ENCODE measurements at places on chromosomes 7 and 10.

DNA sequence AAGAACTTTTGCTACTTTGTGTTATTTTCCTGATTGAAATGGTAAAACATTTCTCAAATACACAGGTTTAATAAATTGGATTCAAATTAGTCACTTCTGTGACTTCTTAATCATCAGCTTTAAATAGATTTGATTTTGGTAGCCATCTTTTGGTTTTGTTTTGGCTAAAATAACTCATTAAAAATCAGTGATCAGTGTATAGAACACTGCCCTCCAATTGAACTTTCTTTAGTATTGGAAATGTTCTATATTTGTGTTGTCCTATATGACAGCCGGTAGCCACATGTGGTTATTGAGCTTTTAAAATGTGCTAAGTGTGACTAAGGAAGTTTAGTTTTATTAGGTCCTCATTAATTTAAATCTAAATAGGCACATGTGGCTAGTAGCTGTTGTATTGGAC lies 50.4 kb downstream of the GLCCI1 start:
- no peak for DNase-seq

DNA sequence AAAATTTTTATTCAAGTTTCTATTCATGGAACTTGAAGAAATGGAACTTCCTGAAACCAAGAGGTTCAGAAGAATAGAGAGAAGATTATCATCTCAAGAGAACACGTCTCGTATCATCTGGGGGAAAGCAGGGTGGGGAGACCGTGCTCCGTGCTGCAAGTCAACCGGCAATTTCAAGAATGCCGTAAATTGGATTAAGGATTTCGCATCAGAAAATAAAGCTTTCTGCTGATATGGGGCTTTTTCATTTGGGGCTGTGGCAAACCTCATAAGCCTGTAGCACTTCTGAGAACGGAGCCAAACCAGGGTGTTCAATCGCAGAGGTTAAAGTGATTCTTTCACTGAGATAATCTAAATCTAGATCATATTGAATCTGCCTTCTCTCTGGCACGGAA lies 150.1 kb upstream of the NPS start:
- no peak for DNase-seq

GRCh38 chr10:132637477-132638129 lies 100.0 kb downstream of the INPP5A start:
- DNase-seq, result no peak

- DNase-seq, result no peak
Measured at GRCh38 chr10:49107111-49107886, 8.0 kb downstream of the VSTM4 start.

GRCh38 chr7:151405588-151405987 lies 4.2 kb downstream of the WDR86 start:
- no peak for DNase-seq

DNA sequence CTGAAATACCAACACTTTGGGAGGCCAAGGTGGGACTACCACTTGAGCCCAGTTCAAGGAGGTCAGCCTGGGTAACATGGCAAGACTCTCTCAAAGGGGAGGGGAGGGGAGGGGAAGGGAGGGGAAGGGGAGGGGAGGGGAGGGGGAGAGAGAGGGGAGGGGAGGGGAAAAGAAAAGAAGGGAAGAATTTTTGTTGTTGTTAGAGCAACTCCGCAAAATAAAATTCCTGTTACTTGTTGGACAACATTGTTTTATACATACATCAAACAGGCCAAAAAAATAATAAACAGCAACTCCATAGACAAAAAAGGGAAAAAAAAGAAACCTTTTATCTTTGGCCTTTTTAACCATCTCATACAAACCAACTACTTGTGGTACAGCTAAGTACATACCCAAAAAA lies 57.3 kb upstream of the TRIM24 start:
- no peak for DNase-seq

DNA sequence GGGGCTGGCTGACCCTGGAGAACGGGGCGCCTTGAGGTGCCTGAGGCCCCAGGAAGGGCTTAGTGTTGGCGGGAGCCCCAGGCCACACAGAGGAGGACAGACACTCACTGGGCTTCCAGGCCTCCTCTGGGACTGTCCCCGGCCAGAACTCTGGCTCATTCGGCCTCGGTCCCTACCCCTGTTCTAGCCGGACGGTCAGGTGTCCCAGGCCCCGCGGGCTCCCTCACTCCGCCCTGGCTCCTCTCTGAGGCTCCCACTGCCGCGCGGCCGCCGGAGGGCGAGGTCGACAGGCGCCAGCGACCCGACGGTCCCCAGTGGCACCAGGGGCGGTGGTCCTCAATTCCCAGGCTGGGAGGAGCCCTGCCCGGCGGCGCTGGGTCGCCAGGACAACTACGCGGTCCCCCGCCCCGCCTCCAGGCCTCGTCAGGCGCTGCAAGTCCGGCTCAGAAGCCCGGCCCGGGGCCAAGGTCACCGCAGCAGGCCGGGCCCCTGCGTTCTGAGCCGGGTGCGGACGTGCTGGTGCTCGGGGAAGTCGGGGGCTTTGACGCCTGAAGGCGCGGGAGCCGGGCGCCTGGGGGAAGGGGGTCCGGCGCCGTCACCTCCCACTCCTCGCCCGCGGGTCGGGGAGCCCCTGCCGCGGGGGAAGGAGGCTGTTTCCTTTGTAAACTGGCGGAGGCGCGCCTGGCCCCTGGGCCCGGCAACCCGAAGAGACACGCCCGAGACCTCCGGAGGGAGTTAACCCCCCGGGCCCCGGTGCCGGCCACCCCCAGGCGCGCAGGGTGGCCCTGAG lies 1.1 kb upstream of the PWWP2B start:
- DNase-seq, result peak; percentile 20

GRCh38 chr7:147911201-147911601 lies 679.4 kb upstream of the C7orf33 start:
- DNase-seq, result no peak

- DNase-seq, result no peak
Measured at GRCh38 chr7:156836443-156836842, 56.5 kb downstream of the LMBR1 start.

- peak; percentile 30 for DNase-seq
Measured at GRCh38 chr7:43260980-43261878, 148.8 kb downstream of the HECW1 start.

DNA sequence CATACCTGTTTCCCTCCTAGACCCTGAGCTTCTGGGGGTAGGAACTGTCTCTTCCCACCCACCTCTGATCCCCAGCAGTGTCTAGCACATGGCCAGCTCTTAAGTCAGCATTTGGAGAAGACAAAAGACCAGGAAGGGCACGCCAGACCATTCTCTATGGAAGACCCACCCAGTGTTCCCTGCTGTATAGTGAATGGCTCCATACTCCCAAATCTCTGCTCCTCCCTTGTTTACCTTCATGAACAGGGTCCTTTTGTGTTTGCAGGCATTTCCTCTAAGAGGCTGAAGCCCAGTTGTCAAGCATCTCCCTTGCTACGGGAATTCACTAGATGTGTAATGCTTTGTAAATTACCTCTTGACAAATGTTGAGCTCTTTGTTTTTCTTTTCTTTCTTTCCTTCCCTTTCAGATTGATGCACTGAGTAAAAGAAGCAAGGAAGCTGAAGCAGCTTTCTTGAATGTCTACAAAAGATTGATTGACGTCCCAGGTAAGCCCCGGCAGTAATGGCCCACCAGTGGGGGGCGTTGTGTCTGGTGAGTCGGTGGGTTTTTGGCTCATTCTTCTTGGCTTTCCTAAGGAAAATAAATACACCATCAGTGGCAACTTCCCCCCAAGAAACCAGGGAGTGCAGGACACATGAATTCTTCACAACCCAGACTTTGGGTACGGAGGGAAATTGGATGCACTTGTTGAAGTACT lies 216.6 kb upstream of the SH2B2 start:
- no peak for DNase-seq

- DNase-seq, result no peak
Measured at GRCh38 chr10:116748041-116748440, 5.7 kb upstream of the HSPA12A start.

DNA sequence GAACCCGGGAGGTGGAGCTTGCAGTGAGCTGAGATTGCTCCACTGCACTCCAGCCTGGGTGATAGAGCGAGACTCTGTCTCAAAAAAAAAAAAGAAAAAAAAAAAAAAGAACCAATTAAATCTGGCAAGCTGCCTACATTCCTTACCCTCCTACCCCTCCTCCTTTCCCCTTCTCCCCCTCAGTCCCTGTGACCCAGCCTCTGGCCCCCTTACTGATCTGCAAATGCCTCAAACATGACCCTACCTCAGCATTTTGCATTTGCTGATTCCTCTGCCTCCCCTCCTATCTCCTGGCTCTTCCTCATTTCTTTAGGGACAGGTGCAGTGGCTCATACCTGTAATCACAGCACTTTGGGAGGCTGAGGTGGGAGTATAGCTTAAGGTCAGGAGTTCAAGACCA lies 19.3 kb downstream of the CDHR3 start:
- no peak for DNase-seq

DNA sequence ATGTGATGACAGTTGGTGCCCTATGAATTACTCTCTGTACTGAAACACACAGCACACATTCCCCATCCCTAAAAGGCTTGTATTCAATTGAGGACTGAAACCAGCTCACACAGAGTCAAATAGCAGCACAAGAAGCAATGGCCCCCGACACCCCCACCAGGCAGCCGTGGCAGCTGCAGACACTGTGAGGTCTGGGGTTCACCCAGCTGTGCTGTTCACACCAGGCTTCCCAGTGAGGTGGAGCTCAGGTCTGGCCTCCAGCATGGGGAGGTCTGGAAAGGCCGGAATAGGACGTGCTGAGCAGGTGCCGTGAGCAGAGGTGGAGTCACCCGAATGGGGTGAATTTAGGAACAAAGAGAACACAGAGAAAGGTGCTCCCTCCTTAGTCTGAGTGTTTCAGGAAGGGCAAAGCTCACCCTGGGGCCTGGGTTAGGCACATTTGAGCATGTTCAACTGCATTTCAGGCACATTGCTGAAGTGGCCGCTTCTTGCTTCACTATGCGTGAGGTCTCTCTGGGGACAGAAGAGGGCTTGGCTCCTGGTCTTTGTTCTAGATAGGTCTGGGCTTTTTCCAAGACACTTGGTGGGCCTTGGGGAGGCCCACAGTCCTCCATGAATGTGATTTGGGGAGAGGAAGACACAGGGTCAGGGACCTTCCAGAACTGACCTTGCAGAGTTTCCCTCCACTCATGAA lies 41.1 kb downstream of the C10orf120 start:
- no peak for DNase-seq

- DNase-seq, result no peak
Measured at GRCh38 chr10:99406149-99406548, 24.3 kb downstream of the GOT1 start.

DNA sequence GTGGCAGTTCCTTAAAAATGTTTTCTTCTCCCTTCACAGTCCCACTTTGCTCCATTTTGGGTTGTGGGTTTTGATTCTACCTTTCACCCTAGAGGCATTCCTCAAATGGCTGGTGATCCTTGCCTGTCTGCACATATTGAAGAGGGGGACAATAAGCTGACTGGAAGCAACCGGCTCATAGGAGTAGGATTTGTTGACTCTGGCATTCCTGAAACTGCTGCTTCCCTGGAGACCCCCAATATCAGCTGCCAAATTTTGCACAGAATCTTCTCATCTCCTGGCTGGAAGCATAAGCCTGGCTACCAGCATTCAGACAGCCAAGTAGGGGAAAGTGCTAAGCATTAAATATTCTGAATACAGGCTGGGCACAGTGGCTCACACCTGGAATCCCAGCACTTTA lies 53.7 kb downstream of the KIF5B start:
- DNase-seq, result no peak

- DNase-seq, result no peak
Measured at GRCh38 chr10:92203919-92204623, 86.8 kb downstream of the CPEB3 start.

- no peak for DNase-seq
Measured at GRCh38 chr7:84895563-84895962, 291.3 kb downstream of the SEMA3D start.

DNA sequence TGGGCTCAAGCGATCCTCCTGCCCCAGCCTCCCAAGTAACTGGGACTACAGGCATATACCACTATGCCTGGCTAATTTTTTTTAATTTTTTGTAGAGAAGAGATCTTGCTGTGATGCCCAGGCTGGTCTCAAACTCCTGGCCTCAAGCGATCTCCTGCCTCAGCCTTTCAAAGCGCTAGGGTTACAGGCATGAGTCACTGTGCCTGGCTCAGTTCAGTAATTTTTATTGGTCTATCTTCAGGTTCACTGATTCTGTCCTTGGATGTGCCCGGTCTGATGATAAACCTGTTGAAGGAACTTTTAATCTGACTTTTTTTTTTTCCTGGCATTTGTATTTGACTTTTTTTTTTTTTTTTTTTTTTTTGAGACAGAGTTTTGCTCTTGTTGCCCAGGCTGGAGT lies 40.1 kb upstream of the STRIP2 start:
- no peak for DNase-seq

- no peak for DNase-seq
Measured at GRCh38 chr10:34063592-34063991, 729.1 kb upstream of the NRP1 start.

DNA sequence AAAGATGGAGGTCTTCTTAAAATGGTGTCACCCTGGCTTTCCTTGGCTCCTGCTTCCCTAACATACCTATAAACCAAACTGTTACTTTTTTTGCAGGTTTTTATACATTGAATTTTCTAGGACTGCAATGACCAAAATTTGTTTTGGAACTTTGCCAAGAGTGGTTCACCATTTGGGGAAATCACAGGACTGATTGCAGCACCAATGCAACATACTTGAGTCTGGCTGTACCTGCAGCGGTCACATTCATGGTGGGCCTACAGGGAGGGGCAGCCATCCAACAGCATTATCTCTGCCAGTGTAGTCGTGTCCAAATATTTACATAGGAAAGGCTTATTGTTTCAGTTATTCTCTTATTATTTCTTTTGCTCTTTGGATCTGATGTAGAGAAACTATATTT lies 69.0 kb downstream of the HACD1 start:
- DNase-seq, result no peak

DNA sequence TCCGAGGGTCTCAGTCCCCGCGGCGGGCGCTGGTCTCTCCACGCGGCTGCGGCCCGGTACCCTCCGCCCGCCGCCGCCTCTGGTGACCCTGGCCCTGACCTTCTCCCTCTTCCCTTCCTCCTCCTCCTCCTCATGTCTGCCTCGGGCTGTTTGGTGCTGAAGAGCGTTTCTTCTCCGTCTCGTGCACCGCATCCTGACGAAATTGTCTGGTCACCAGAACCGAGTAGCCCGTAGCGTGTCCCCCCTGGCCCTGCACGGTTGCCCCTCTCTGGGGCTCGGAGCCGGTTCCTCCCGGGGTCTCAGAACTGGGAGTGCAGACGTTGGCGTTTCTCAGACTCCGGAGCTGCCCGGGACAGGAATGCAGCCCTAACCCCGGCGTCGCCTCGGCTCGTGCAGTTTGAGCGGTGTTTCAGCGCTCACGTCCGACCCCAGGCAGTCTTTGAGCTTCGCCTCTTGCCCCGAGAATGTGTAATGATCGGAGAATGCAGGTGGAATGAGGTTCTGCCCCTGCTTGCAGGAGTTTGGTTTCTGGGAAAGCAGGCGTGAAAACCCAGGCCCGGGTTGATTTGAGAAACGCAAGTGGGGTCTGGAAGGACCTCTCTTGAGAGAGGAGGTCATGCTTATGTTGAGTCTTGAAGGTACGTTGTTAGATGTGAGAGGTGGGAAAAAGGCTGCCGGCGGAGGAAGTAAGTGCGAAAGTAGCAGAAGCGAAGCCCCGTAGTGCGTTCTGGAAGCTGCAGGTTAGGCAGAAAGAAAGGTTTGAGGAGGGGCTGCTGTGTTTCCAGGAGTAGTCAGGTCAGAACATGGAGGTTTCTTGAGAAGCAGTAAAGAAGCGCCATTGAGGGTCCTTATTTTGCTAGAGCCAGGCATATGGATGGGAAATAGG lies 743 bp downstream of the RBM17 start:
- no peak for DNase-seq

GRCh38 chr10:121043124-121043849 lies 192.1 kb downstream of the WDR11 start:
- no peak for DNase-seq

Measured in effector CD4-positive, alpha-beta T cell (primary cell).